ENCODE measurements at places on chromosomes 1 and 21. TPM values are rescaled to one million over a fixed set of nuclear protein-coding genes. Genes with fewer than 3 reads are reported as not detected.

- DNase-seq = no peak
These were observed 3.6 kb downstream of the CACNA1S start for GRCh38 chr1:201108614-201109013.

GRCh38 chr1:177812144-177812543, 157.7 kb downstream of the SEC16B start:
- DNase-seq = no peak

DNA sequence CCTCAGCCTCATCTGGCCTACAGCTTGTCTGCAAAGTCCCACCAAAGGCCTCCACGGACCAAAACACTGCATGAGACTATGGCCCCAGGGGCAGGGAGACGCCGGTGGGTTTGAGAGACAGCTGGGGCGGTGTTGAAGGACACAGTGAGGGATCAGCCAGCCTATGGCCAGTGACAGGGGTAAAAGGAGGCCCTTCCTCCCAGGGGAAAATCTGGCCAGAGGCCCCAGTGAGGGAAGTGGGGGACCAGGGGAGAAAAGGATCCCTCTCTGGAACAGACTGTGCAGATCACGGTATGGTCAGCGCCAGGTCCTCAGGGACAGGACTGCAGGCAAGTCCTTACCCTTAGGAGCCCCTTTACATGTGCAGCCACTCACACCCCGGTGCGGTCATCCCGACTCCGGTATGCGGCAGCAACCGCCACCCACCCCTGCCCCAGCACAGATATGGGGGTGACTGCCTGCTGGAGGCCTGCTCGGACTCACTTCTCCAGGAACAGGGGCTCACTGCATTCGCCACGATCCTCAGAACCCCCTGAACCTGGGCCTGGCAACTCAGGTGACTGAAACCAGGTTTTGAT, 1.3 kb downstream of the CERS2 start:
- no peak for DNase-seq

GRCh38 chr1:54569339-54569738, 21.3 kb downstream of the ACOT11 start:
- DNase-seq = peak; percentile 41

Gene TDRD5
- not detected for total RNA-seq

GRCh38 chr1:58620926-58621325, 43.9 kb upstream of the TACSTD2 start:
- DNase-seq = no peak

Gene VAV3
- total RNA-seq = 7.9 TPM

DNA sequence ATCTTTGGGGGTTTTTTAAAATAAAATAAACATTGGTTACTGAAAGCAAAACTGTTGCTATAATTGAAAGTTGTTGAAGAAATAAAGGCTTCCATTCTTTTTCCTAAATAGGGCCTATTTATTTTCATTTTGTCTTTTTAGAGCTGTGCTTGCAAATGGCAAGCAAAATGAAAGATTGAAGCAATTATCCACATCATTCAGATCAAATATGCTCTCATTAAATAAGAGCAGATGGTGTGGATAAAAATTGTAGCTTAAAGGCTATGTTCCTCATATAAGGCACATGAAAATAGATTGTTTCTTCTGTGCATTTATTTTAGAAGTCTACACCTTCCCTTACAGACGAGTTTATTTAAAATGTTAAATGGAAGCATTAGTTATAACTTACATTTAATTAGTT, 1317.7 kb downstream of the MRPL39 start:
- no peak for DNase-seq

Gene CFHR1
- 0.76 TPM for total RNA-seq

- no peak for DNase-seq
These were observed 134.6 kb upstream of the ARHGEF16 start for GRCh38 chr1:3319874-3320245.

DNA sequence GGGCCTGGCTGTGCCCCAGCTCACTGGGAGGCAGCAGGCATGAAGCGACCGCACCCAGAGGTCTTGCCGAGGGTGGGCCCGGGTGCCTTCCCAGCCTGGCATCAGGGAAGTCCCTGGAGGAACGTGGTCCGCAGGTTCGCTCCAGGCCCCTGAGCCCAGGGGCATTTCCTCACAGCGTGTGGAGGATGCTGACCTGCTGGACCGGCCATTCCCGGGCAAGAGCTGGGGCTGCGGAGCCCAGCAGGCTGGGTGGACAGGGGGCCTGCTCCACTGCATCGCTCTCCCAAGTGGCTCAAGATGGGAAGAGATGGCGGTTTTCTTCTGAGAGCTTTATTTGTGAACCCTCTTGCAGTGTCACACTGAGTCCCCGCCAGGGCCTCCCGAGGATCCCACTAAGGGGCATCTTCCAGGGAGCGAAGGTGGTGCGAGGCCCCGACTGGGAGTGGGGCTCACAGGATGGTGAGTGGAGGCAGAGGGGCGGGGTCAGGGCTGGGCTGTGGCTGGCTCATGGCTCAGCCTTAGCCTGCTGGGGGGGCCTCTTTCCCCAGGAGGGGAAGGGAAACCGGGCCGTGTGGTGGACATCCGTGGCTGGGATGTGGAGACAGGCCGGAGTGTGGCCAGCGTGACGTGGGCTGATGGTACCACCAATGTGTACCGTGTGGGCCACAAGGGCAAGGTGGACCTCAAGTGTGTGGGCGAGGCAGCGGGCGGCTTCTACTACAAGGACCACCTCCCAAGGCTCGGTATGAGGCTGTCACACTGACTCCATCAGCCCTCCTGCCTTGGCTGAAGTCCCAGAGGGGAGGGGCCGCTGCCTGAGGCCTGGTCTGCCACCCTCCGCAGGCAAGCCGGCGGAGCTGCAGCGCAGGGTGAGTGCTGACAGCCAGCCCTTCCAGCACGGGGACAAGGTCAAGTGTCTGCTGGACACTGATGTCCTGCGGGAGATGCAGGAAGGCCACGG, 7.2 kb upstream of the MMP23B start:
- DNase-seq = peak; percentile 83

DNA sequence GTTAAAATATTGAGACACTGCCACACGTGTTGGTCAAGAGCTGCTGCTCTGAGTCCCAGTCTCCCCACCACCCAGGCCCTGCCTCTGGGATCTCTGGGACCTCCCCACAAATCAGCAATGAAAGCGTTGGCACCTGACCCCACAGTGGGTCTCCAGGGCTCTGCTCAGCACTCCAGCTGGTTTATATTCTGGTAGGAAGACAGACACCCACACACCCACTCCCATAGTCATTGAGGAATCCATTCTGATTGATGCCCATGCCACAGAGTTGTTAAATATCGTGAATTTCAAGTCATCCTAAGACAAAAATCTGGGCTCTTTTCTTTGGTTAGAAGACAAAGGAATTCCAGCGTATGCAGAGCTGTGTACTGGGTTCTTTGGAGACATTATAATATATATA, 91.6 kb downstream of the KIF26B start:
- DNase-seq = no peak

DNA sequence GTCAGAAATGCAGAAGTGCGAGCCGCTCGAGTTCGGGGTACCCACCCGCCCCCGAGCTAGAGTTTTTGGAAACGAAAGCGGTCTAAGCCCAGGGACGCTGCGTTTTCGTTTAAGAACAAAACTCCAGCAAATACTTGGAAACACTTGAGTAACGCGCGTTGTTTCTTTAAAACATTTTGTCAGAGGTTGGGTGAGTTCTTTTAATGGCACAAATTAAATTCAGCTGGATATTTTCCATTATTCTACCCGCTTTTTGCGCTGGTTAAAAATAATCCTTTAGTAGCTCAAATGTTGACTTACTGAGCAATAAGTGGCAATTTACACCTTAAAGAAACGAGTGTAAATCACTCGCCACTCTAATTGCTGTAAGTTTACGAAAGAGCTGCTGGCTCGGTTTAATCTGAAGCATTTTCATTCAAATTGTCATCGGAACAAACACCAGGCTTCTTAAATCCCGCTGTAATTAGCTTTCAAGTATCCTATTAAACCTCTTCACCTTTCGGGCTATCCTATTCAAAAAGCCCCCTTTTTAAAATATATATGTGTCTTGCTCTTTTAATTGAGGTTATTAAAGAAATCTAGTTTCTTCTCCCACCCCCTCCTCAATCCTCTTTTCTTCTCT, 1.5 kb downstream of the LHX8 start:
- no peak for DNase-seq

Gene IGSF9
- total RNA-seq = 0.42 TPM

DNA sequence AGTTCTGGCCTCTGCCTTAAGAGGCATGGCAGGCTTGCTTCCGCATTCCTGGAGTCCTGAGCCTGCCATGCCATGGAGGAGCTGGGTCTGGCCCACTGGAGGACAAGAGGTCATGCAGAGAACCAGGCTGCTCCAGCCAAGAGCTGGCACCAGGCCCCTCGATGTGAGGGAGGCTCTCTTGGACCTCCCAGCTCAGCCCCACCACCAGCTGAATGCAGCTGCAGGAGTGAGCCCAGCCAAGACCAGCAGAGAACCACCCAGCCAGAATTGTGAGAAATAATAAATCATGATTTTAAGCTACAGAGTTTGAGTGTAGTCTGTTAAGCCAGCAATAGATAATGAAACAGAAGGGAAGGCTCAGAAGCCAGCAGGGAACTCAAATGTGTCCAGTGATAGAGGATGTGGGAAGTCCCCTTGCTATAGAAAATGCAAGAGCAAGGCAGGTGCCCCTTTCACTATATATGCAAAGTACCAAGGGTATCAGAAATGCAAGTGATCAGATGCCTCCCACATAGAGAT, 118.4 kb downstream of the HIVEP3 start:
- DNase-seq = no peak

- peak; percentile 89 for DNase-seq
These were observed 575 bp downstream of the RRAGC start for GRCh38 chr1:38858833-38859560.

GRCh38 chr21:42187976-42188653, 30.8 kb upstream of the ABCG1 start:
- no peak for DNase-seq

DNA sequence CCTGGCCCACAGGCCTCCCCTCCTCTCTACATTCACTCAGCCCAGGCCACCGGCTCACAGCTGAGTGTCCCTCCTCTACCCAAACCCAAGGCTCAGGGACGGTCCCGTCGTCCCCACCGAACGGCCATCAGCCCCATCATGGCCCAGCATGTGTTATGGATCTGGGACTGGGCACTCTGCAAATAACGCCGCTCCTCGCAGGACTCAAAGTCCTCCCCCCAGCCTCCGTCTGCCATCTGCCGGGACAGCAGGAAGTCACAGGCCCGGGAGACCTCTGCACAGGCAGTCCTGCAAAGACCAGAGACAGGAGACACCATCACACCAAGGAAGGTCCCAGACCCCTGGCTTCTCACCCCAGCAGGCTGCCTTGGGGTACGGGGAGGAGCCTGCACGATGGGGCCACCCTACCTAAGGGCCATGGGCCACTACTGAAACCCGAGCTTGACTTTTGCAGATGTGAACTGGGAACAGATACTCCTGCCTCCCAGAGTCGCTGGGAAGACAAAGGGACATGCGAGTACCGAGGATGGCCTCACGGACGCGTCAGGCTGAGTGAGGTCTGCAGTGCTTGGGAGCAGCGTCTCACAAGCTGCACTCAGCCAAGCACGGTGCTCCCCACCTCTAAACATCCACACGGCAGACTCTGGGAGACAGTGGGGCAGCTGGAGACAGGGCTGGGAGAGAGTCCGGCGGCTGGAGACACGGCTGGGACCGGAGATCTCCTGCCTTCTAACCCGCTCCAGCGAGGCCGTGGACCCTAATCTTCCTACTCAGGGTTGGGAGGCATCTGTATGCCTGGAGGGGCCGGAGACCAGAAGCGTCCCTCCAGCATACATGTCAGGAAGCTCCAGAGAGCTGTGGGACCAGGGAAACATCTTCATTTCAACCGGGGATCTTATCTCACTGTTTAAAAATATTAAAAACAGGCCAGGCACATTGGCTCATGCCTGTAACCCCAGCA, 10.4 kb upstream of the SPATC1L start:
- peak; percentile 67 for DNase-seq

GRCh38 chr1:214970016-214970415, 112.5 kb upstream of the KCNK2 start:
- no peak for DNase-seq

- DNase-seq = no peak
These were observed 58.2 kb downstream of the TNFSF4 start for GRCh38 chr1:173148971-173149370.

Gene COA6
- total RNA-seq = 19.3 TPM

Gene CYP4B1
- total RNA-seq = 11.6 TPM

Gene KIAA0040
- 13.5 TPM for total RNA-seq

DNA sequence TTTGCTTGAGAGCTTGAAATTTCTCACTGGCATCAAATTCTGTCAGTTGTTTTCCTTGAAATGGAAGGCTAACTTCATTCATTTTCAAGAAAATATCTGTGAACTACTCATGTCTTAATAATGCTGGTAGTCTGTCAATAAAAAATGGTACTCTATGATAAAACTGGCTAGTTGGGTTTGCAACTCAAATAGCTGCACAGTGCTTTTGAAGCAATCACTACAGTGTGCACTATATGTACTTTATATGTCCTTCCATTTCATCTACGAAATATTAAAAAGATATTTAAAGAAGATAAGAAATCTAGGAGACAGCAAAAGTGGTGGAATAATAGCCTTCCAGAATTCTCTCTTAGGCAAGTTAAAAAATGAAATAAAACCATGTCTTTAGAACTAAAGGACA, 39.9 kb upstream of the ZNHIT6 start:
- no peak for DNase-seq

- no peak for DNase-seq
These were observed 97.8 kb downstream of the ZFYVE9 start for GRCh38 chr1:52239708-52240001.

DNA sequence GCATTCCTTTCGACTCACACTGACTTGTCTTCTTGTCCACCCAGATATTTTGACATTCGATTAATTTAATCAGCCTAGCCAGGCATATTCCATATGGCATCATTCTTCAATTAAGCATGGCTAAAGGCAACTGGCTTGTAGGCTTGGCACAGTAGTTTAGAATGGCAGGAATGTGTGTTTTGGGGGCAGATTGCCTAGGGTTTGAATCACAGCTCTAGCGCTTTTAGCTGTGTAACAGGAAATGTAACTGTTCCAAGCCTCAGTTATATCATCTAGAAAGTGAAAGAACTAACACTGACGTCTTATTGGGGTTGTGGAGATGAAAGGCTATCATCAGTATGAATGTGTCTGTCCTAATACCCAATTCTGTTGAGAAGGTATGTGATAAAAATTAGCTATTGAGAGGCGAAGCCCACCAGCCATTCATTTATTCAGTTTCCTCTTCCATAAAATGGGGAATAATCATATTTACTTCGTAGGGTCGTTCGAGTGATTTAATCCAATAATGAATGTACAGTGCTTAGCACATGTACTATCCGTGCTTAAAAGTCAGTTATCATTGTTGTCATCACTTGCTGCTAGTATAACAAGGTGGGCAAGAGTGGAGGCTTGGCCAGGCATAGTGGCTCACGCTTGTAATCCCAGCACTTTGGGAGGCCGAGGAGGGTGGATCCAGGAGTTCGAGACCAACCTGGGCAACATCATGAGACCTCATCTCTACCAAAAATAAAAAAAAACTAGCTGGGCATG, 41.6 kb upstream of the GRHL3 start:
- no peak for DNase-seq

DNA sequence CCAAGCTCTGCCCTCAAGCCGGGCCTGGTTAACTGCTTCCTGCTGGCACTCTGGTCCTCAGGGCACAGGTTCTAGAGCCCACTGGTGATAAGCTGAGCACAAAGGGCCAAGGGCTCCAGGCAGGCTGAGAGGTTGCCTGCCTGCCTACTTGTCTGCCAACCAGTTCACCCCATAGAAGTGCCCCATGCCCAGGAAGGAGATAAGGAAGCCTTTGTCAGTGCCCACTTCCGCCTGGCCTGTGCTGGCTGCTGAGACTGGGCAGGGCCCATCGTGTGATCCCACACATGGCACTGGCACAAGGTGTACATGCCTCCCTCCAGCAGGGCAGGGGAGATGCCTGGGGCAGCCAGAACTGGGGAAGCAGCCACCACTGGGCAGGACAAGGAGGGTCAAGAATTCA, 24.1 kb downstream of the SLC9A1 start:
- DNase-seq = no peak

Gene FHAD1
- not detected for total RNA-seq

- DNase-seq = no peak
These were observed 68.4 kb downstream of the ST6GALNAC3 start for GRCh38 chr1:76142771-76143540.
